Activated naive CD4-positive, alpha-beta T cell treated with anti-CD3 and anti-CD28 coated beads for 36 hours (primary cell): ENCODE measurements at places on chromosomes 16 and 17.
A peak's percentile ranks its signal among the peaks of the same experiment; 100 is the strongest.

DNA sequence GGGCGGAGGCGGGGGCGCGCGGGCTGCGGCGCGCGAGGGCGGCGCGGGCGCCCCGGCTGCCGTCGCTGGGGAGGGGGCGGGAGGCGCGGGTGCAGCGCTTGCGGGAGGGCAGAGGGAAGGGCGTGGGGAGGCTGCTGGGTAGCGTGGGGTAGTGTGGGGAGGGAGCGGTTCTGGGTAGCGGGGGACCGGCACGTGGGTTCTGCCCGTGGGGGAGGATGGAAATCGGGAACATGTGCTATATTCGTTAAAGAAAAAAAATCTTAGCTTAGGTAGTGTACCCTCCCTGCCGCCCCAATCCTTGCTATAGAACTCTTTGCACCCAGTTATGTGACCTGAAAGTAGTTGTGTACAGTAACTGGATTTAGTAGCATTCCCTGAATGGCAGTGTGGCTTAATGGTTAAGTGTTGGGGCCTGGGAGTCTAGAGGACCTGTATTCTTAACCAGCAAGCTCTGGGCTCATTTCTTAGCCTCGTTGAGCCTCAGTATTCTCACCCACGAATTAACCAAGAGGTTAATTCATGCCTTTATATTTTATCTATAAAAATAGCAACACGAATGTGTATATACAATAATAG, 646 bp downstream of the RABEP1 start:
- peak overlapping the region; percentile 91 for H3K4me3 ChIP-seq
- peak; percentile 33 for DNase-seq
- peaks cover 11% of the 10 kb centered on the region for H3K36me3 ChIP-seq
- no peaks in the 10 kb centered on the region for H3K27me3 ChIP-seq

DNA sequence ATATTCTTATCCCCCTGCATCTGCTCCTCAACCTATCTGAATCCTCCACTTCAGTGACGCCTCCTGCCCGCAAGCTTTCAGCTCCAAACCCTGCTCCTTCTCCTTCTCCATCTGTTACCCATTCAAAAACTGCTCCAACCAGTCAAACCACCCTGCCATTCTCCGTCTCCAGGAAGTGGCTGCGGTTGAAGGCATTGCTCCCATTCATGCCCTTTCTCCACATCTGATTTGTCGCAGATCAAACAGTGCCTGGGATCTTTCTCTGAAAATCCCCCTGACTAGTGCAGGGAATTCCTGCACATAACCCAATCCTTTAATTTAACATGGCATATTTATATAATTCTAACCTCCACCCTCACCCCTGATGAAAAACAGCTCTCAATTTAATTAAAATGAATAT, 56.3 kb downstream of the SLFN5 start:
- DNase-seq, result no peak
- H3K4me3 ChIP-seq, result no peak overlapping the region
- H3K4me1 ChIP-seq, result no peaks in the 10 kb centered on the region
- H3K27ac ChIP-seq, result no peak overlapping the region

- peaks cover 30% of the 10 kb centered on the region for H3K36me3 ChIP-seq
- H3K4me3 ChIP-seq, result no peak overlapping the region
- H3K4me1 ChIP-seq, result no peaks in the 10 kb centered on the region
- DNase-seq, result no peak
- no peaks in the 10 kb centered on the region for H3K27me3 ChIP-seq
These were observed 14.0 kb upstream of the SLC6A4 start for GRCh38 chr17:30249460-30249859.

DNA sequence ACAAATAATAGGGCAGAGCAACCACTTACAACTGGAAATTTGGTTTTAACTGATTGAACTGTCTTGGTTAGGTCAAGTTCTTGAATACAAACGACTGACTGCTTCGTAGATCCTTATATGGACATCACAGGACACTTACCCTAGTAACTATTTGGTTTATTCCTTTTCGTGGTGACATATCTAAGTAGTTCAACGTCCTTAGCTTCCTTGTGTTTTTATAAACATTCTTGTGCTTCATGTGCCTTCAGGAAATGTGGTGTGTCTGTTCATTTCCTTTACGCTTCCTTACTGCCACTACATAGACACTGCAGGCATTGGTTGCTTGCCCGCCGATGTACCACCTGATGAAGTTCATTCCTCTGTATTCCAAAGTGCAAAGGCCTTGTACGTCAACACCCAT, 59.3 kb downstream of the USP10 start:
- peak overlapping the region; percentile 12 for H3K27ac ChIP-seq
- H3K4me1 ChIP-seq, result peaks cover 54% of the 10 kb centered on the region
- no peak overlapping the region for H3K4me3 ChIP-seq

DNA sequence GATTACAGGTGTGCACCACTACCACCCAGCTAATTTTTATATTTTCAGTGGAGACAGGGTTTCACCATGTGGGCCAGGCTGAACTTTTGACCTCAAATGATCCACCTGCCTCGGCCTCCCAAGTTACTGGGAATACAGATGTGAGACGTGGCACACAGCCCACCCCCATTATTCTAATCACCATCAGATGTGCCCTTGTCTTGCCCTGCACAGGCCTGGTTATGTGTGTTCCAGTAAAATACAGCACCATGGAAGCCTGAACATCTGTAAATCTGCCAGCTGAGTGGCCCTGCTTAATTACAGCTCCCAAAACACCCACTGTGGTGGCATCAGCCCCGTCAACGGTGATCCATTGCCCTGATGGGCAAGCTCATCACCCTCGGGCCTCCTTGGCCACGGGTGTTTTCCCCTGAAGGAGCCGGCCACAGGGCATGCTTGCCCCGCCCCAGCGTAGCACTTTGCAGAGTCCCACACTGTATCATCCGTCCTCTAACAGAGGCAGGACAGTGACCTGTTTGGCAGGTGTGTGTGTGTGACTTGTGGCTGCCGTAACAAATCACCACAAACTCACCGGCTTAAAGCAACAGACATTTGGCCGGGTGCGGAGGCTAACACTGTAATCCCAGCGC, 74.5 kb downstream of the RBFOX3 start:
- peaks cover 4% of the 10 kb centered on the region for H3K27me3 ChIP-seq
- no peak overlapping the region for H3K27ac ChIP-seq
- H3K4me3 ChIP-seq, result no peak overlapping the region

GRCh38 chr16:8998108-8998507, 34.4 kb upstream of the USP7 start:
- H3K36me3 ChIP-seq, result no peaks in the 10 kb centered on the region
- H3K27ac ChIP-seq, result no peak overlapping the region
- no peaks in the 10 kb centered on the region for H3K4me1 ChIP-seq
- DNase-seq, result no peak
- H3K4me3 ChIP-seq, result no peak overlapping the region
- no peaks in the 10 kb centered on the region for H3K27me3 ChIP-seq

GRCh38 chr17:50162466-50163254, 3.1 kb upstream of the SGCA start:
- peaks cover 35% of the 10 kb centered on the region for H3K4me1 ChIP-seq
- H3K27me3 ChIP-seq, result no peaks in the 10 kb centered on the region
- H3K4me3 ChIP-seq, result peak overlapping the region; percentile 7
- DNase-seq, result peak; percentile 42
- H3K36me3 ChIP-seq, result no peaks in the 10 kb centered on the region

- no peaks in the 10 kb centered on the region for H3K27me3 ChIP-seq
- no peak overlapping the region for H3K4me3 ChIP-seq
- DNase-seq, result no peak
- H3K27ac ChIP-seq, result no peak overlapping the region
These were observed 54.8 kb downstream of the NFAT5 start for GRCh38 chr16:69620573-69620972.
